Activated T-cell treated with anti-CD3 and anti-CD28 coated beads for 4 hours (primary cell): ENCODE measurements at places on chromosomes 3 and 15.
A peak's percentile ranks its signal among the peaks of the same experiment; 100 is the strongest.

- no peak for DNase-seq
Observed at GRCh38 chr15:40054605-40054854, 15.5 kb upstream of the SRP14 start.

- DNase-seq, result no peak
Observed at GRCh38 chr3:126781889-126782491, 78.0 kb downstream of the CHCHD6 start.

DNA sequence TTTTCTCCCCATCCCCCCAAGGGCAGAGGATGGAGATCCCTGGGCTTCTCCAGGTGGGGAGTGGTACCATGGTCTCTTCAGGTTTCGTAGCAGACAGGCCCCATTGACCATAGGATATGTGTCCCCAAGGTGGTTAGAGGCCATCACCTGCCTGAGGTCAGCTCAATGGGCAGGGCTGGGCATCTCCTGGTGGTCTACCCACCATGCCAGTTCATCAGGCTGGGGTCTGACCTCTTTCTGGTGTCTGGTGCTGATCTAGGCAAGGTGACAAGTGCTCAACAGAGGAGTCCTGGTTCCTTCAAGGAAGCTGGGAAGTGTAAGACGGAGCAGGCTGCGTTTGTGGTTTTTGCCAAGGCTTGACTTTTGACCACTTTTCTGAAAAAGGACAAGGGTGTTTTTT lies 71.4 kb downstream of the SMAD3 start:
- no peak for DNase-seq

GRCh38 chr15:66994927-66995656 lies 70.3 kb upstream of the SMAD3 start:
- no peak for DNase-seq

- DNase-seq, result no peak
Observed at GRCh38 chr3:118180853-118181252, 853.8 kb downstream of the IGSF11 start.

GRCh38 chr3:11627612-11628011 lies 16.1 kb downstream of the VGLL4 start:
- no peak for DNase-seq

- no peak for DNase-seq
Observed at GRCh38 chr15:94080416-94080815, 150.9 kb upstream of the MCTP2 start.

DNA sequence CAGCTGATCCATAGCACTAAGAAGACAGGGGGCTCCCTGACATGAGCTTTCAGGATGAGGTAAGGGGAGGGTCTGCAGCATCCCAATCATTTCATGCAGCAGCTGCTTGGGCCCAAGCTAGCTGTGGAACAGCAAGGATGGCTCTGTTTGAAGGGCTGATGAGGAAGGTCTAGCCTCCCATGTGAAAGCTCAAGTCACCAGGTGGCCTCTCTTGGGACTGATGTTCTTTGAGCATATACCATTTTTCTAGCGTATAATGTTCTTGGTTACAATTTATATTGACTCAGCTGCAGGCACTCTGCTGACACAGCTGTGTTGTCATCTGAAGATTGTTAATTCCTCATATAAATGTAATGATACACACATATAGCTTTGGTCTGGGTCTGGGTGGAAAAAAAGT lies 87.0 kb downstream of the CD200R1L start:
- DNase-seq, result no peak

- no peak for DNase-seq
Observed at GRCh38 chr3:169280010-169280585, 383.4 kb downstream of the MECOM start.

- no peak for DNase-seq
Observed at GRCh38 chr3:38039899-38040261, 872 bp downstream of the DLEC1 start.

- no peak for DNase-seq
Observed at GRCh38 chr3:40598962-40599361, 74.2 kb downstream of the ZNF621 start.

DNA sequence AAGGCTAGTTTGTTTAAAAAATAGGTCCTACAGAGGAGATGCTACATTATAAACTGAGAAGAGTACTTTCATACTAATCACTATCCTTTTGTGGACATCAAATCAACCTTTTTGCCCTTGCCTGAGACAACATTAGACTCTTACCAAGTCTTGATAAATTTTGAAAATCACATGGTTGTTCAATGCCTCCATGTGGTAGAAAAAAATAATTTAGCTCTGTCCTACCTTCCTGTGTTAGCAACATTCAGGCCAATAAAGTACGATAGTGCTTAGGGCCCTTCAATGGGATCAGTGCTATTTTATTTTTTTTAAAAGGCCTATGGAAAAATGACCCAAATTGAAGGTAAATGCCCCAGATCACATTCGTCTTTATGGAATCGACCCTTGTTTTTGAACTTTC lies 5.0 kb upstream of the UBE2E1 start:
- DNase-seq, result no peak

GRCh38 chr3:168248383-168249204 lies 152.9 kb upstream of the GOLIM4 start:
- no peak for DNase-seq

DNA sequence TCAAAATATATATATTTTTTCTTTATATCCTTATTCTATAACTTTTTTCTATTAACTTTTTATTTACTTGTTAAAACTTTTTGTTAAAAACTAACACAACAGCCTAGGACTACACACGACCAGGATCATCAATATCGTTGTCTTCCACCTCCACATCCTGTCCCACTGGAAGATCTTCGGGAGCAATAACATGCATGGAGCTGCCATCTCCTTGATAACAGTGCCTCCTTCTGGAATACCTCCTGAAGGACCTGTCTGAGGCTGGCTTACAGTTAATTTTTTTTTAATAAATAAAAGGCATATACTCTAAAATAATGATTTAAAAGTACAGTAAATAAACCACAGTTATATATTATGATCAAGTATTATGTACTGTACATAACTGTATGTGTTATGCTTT lies 58.9 kb downstream of the SFMBT1 start:
- DNase-seq, result no peak

DNA sequence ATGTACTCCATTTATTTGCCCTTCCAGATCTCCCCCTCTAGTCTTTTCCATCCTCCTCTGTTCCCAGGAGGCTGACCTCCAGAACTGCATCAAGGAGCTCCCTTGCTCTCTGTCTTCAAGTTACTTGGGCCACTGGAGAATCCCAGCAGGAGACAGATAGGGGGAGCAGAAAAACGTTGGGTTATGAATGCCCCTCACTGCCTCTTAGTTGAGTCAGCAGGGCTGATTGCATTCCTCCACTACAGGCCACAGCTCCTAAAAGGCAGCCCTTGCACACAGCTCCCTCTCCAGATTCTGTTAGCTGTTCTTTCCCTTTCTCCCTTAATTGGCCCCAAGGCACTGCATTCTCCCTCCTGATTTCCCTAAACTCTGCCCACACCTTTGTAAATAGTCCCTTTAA lies 12.4 kb upstream of the CEP152 start:
- no peak for DNase-seq

DNA sequence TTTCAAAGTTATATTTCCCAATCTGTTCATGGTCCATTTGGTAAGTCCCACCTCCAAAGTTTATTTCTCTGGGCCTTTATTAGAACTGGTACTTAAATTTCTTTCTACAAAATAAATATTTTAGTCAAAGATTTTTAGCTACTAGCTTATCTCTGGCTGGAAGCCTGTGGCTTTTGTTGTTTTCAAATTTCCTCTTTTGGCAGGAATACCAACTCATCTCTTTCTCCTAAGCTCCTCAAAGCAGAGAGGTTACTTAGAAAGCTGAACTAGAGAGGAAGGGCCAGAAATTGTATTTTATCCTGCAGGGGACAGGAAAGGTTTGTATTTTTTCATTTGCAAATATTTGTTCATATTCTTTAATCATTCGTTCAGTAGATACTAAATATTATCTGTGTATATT lies 227.8 kb downstream of the TBL1XR1 start:
- DNase-seq, result no peak

- DNase-seq, result peak; percentile 48
Observed at GRCh38 chr15:99450896-99451358, 114.9 kb upstream of the MEF2A start.

DNA sequence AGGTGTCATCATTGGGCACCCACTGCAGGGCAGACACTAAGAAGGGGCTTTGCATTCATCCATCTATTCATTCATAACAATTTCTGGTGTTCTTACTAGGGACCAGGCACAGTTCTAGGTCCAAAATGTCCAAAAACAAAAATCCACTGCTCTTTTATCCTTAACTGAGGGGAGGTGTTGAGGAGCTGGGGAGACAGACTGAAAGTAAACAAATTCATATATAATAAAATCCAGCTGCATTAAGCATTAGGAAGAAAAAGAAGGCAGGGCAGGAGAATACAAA lies 1.1 kb downstream of the EIF4E3 start:
- no peak for DNase-seq
